Aorta (tissue), 5 donors: ENCODE measurements at places on chromosomes 11 and 22. TPM values are rescaled to one million over a fixed set of nuclear protein-coding genes. Genes with fewer than 3 reads are reported as not detected.

ANGPTL5 gene
- polyA plus RNA-seq = not detected

DGAT2 gene
- 0.63 TPM for polyA plus RNA-seq

NAALADL1 gene
- polyA plus RNA-seq = 45.9 TPM

OR10A2 gene
- 0.13 TPM for polyA plus RNA-seq

DNA sequence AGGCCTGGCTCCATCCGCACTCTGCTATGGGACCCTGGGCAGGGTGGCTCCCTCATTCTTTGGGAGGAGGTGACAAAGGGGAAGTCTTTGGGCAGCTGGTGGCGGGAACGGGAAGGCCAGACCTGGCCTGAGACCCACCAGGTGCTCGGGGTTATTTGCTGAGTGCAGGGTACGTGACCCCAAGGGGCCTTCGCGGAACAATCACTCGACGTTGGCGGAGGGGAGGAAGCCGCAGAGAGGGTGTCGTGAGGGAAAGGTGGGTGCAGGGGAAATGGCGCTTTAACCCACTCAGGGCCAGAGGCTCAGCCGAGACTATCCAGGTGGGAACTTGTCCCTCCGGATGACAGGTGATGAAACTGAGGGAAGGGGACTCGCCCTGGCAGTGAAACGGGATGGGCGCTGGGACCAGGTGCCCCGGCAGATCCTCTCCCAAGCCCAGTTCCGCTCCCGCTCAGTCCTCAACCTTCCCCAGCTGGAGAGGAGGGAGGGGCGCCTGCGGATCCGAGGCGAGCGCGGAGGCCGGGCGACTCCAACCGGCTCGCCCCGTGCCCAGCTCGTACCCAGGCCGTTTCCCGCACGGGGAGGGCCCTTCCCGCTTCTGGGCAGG is 911 bp downstream of the A4GALT start:
- H3K27me3 ChIP-seq = no peaks in the 10 kb centered on the region
- no peaks in the 10 kb centered on the region for H3K36me3 ChIP-seq
- DNase-seq = no peak
- H3K4me3 ChIP-seq = peak overlapping the region; percentile 94
- H3K27ac ChIP-seq = peak overlapping the region; percentile 74

DNA sequence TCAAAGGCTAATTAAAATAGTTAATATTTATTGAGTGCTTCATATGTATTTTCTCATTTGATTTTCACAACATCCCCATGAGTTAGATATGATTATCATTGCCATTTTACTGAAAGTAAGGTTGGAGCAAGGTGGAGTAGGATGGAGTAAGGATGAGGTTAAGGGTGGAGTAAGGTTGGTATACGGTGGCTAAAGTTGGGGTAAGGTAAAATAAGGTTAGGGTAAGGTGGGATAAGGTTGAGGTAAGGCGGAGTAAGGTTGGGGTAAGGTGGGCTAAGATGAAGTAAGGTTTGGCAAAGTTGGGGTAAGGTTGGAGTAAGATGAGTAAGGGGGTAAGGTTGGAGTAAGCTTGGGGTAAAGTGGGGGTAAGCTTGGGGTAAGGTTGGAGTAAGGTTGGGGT is 45.8 kb upstream of the CLDN5 start:
- DNase-seq = no peak
- no peaks in the 10 kb centered on the region for H3K36me3 ChIP-seq
- H3K27ac ChIP-seq = no peak overlapping the region
- H3K4me3 ChIP-seq = no peak overlapping the region

GRCh38 chr11:99019696-99020095 is 1.1 kb upstream of the CNTN5 start:
- peaks cover 1% of the 10 kb centered on the region for H3K4me1 ChIP-seq
- H3K4me3 ChIP-seq = peak overlapping the region; percentile 48
- H3K36me3 ChIP-seq = no peaks in the 10 kb centered on the region

- H3K36me3 ChIP-seq = no peaks in the 10 kb centered on the region
- no peaks in the 10 kb centered on the region for H3K4me1 ChIP-seq
- no peak overlapping the region for H3K27ac ChIP-seq
- H3K27me3 ChIP-seq = no peaks in the 10 kb centered on the region
- H3K4me3 ChIP-seq = no peak overlapping the region
- peak; percentile 33 for DNase-seq
Measured at GRCh38 chr22:49660794-49661781, 166.6 kb downstream of the BRD1 start.

GRCh38 chr11:3942956-3943497 is 87.6 kb downstream of the STIM1 start:
- peaks cover 21% of the 10 kb centered on the region for H3K4me1 ChIP-seq
- no peak for DNase-seq
- H3K27ac ChIP-seq = peak overlapping the region; percentile 6
- no peak overlapping the region for H3K4me3 ChIP-seq
- H3K36me3 ChIP-seq = no peaks in the 10 kb centered on the region

- H3K27ac ChIP-seq = no peak overlapping the region
- no peaks in the 10 kb centered on the region for H3K4me1 ChIP-seq
- no peaks in the 10 kb centered on the region for H3K36me3 ChIP-seq
- H3K4me3 ChIP-seq = no peak overlapping the region
Measured at GRCh38 chr11:122897606-122898210, 15.1 kb downstream of the JHY start.

- H3K36me3 ChIP-seq = no peaks in the 10 kb centered on the region
- no peaks in the 10 kb centered on the region for H3K27me3 ChIP-seq
- H3K27ac ChIP-seq = no peak overlapping the region
- H3K4me3 ChIP-seq = no peak overlapping the region
Measured at GRCh38 chr11:69240332-69241074, 53.5 kb upstream of the MYEOV start.

GRCh38 chr11:22169833-22170232 is 23.1 kb upstream of the ANO5 start:
- no peak overlapping the region for H3K27ac ChIP-seq
- H3K4me3 ChIP-seq = no peak overlapping the region
- no peaks in the 10 kb centered on the region for H3K36me3 ChIP-seq
- no peak for DNase-seq

DNA sequence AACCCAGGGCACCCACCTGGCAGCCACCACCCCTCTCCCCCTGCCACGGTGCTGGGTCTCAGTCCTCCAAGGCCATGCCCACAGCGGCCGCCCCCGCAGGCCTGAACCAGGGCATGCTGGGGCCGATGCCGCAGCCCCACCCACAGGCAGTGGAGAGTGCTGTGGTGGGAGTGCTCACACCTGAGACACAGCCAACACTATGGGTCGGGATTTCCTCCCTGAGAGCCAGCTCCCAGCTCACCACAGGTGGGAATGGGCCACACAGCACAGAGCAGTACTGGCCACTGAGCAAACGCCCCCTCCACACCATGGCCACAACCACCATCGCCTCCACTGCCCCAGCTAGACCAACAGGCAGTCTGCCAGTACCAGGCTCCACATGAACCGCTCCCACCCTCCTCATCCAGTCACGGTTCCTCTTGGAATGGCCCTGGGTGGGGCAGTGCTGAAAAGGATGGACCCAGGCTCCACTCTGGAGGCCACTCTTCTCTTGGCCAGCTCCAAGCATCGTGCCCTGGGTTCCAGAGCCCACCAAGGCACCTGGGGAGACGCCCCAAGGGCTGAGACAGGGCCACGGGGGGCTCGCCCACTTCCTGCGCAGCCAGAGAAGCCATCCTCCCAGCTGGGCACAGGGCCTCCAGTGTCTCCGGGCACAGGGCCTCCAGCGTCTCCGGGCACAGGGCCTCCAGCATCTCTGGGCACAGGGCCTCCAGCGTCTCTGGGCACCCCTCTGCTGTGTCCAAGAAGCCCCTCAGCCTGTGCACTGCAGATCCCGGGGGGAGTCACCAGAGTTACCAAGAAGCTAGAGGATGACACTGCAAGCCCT is 14.2 kb downstream of the MOB2 start:
- peak; percentile 59 for DNase-seq
- H3K36me3 ChIP-seq = peaks cover 13% of the 10 kb centered on the region
- H3K27me3 ChIP-seq = no peaks in the 10 kb centered on the region
- H3K27ac ChIP-seq = no peak overlapping the region
- H3K4me1 ChIP-seq = no peaks in the 10 kb centered on the region
- H3K4me3 ChIP-seq = no peak overlapping the region
